Aortic smooth muscle cell (primary cell): ENCODE measurements at places on chromosomes 3 and 15. TPM values are rescaled to one million over a fixed set of nuclear protein-coding genes. Genes with fewer than 3 reads are reported as not detected.

The ERC2 gene
- total RNA-seq = 0.37 and 0.53 TPM in 2 replicates

The CA12 gene
- total RNA-seq = 76.0 and 93.6 TPM in 2 replicates

The ZBTB20 gene
- total RNA-seq = 34.8 and 37.1 TPM in 2 replicates

The PRSS50 gene
- total RNA-seq = not detected in 2 replicates

The SLC28A1 gene
- not detected in 2 replicates for total RNA-seq

The FGF7 gene
- total RNA-seq = 14.1 and 17.7 TPM in 2 replicates
